ENCODE measurements at places on chromosomes 12 and 14. TPM values are rescaled to one million over a fixed set of nuclear protein-coding genes. Genes with fewer than 3 reads are reported as not detected.

Gene TROAP
- polyA plus RNA-seq = 0.05 TPM

Gene DEGS2
- 0.36 TPM for polyA plus RNA-seq

Gene KCNK13
- 1.6 TPM for polyA plus RNA-seq

Gene AGAP2
- polyA plus RNA-seq = 5.1 TPM

Gene PA2G4
- 84.2 TPM for polyA plus RNA-seq

Gene ZNF891
- polyA plus RNA-seq = 0.14 TPM

Gene KERA
- not detected for polyA plus RNA-seq

Gene KRT79
- not detected for polyA plus RNA-seq

Gene KRT3
- polyA plus RNA-seq = not detected

Gene SLC10A1
- 0.09 TPM for polyA plus RNA-seq

Gene INHBC
- not detected for polyA plus RNA-seq

Gene GRIN2B
- polyA plus RNA-seq = not detected

Gene SLC16A7
- 11.8 TPM for polyA plus RNA-seq

Gene PDZRN4
- polyA plus RNA-seq = not detected

Gene TAS2R7
- polyA plus RNA-seq = not detected

Gene GPX2
- not detected for polyA plus RNA-seq

All from CD14-positive monocyte (primary cell).